Daoy (cell line): ENCODE measurements at places on chromosomes 6 and 20.
A peak's percentile ranks its signal among the peaks of the same experiment; 100 is the strongest.

DNA sequence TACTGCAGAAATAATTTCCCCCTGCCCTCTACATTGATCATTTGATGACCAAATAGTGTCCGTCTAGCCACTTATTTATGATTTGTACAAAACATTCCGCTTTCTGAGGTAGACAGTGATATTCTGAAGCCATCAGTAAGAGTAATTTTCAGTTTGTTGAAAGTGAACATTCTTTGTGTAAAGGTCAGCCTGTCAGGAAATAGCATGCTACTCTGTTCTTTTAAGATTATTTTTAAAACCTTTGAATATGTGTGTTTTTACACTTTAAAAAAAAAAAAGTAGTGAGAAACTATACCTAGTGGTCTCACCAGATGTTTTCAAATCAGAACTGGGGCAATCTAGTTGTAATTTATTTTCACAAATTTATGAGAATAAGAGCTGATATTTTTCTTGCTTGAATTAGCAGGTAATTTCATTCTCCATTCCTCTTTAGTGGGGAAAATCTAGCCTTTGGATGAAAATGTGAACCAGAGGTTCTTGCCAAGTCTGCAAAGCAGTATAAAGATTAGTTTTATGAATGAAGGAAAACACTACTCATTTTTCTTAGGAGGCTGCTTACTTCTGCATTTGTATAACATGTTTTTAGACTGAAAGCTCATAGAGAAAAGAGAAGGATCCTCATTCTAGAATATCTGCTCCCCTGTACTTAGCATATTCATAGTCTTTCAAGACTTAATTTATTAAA, 12.1 kb upstream of the REV3L start:
- no peak for DNase-seq

- DNase-seq: no peak
Observed at GRCh38 chr6:130178692-130179091, 44.1 kb downstream of the SAMD3 start.

DNA sequence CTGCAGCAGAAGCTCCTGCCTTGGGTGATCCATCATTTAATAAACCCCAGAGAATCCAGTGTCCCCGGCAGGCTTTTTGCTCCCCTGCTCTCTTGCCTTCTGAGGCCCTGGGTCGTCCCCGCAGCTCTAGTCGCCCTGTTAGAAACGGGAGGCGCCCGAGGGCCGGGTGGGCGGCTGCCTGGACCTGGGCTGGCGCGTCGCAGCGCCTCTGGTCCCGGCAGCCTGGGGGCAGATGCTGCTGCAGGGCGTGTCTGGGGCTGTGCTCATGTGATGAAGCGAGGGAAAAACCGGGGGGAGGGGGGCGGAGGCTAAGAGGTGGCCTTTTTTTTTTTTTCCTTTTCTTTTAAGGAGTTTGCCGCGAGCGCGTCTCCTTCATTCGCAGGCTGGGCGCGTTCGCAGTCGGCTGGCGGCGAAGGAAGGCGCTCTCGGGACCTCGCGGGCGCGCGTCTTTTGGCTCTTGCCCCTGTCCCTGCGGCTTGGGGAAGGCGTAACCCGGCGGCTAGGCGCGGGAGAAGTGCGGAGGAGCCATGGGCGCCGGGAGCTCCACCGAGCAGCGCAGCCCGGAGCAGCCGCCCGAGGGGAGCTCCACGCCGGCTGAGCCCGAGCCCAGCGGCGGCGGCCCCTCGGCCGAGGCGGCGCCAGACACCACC, 394 bp downstream of the AKAP12 start:
- DNase-seq: peak; percentile 94

DNA sequence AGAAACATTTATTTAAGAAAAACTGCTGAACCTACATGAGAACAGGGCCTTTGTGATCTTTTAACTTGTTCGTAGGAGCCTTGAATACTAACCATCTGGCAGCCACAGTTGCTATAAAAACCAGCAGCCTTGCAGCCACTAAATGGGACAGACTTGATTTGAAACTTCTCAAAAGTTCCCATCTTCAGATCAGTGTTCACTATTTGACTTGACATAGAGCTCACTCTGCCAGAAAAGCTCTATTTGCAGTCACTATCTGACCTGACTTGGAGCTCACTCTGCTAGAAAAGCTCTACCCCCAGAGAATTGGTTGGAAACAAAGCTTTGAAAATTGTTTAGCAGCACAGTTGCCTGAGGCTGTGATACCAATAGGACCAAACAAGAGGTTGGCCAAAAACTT, 119.3 kb upstream of the F13A1 start:
- DNase-seq: no peak

DNA sequence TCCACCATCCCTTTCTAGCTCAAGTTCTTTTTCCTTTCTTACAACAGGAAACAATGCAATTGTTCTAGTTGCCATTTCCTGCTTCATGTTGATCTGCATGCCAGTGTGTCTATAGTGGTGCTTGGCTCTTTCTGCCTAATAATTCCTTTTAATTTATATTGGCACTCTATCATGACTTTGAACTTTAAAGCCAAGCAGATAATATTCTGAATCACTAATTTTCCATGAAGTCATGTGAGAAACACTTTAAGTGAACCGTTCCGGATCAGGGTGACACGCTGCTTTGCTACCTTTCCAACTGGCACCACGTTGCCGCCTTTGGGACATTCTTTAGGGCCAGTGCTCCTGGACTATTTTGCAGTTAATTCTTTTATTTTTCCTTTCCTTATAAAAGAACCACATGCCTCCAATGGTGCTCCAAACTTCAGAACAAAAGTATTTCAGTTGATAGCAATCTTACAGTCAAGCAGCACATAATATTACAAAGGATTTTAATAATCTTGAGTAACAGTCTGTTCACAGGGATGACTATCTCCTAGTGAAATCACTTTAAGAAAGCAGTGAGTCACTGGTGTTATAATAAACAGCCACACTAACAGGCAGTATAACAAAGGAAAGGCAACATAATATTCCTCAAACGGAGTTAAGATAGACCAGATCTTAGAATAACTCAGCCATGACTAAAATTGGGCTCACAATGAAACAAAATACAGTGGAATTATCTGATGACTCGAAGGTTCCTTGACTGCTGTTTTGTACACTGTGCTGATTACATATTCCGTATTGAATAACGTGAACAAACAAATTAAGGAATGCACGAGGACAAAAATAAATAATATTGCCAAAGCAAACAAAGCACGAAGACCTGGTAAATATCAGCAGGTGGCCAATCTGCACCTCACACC, 19.0 kb upstream of the BLOC1S5 start:
- DNase-seq: peak; percentile 79

DNA sequence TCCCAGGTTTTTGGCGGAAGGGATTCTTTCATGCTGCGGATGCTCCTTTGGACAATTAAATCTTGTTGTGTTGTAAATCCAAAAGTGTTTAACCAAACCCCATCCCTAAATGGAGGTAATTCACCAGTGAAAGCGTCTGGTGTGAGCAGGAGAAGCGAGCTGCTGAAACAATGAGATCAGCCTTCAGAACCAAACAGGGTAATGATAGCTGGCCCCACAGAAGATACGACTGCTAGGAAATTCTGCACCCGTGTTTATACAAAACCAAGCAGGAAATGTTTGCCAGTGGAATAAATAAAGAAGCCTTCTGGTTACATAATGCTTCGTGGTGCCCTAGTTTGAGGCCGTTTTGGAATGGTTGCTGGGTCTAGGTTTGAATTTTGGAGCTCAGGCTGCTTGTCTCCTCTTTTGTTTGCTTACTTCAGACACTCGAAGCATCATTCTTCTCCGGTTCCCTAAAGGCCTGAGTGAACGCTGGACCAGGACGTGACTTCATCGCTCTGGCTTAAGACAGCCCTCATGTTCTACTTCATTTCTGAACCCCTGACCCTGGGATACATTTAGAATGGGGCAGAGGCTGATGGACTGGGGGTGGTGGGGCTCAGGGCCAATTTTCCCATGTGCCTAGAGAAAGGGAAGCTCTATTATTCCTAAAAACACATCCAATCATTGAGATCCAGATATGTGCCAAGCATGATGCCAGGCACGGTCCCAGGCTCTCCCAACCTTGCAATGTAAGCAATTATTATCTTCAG, 61.6 kb upstream of the JAG1 start:
- no peak for DNase-seq

- DNase-seq: no peak
Observed at GRCh38 chr6:53568776-53569616, 24.1 kb upstream of the GCLC start.

DNA sequence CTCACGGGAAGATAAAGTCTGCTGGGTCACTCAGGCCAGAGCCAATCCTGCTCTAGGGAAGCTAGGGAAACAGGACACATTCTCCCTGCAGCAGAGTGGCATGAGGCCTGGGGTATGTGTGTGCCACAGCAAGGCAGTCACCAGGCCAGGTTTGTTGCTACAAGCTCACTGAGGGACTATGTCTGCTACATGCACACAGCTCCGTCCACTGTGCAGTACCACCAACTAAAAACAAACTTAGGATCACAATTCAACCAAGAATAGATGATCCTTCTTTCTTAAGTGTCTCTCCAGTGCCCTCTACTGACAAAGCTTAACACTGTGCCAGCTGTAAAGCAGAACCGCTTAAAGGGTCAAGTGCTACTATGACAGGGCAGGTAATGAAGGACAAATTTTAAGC, 192.5 kb downstream of the PTPRK start:
- DNase-seq: peak; percentile 17
